Islet precursor cell (in vitro differentiated cells): ENCODE measurements at places on chromosomes 6 and 20.
A peak's percentile ranks its signal among the peaks of the same experiment; 100 is the strongest.

DNA sequence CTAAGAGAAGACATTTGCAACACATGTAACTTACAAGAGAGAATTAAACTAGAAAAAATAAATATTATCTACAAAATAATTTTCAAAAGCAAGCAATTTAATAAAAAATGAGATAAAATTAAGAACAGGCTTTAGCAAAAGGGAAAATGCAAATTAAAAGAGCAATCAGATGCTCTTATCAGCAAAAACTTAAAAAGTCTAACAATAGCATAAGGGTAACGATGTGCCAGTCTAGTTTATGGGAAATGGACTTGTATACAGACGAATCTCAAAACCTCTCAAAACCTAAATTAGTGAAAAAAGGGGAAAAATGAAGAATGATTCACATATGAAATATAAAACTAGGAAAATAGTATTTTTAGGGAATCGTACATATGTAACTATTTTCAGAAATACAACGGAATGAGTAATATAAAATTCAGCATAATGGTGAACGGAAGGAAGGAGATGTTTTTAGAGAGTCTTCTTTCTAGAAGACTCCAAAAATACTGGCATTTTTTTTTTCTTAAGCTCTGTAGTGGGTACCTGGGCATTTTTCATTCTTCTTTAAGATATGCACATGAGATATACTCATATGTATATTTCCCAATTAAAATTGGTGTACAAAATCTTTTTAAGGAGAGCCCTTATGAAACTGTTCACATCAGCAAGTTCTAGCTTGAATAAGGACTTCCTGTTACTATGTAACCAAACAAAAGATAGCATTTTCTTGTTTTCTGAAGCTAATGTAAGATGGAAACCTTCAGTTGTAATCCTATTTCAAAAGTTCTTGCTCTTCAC, 927 bp upstream of the MANEA start:
- no peak for DNase-seq

DNA sequence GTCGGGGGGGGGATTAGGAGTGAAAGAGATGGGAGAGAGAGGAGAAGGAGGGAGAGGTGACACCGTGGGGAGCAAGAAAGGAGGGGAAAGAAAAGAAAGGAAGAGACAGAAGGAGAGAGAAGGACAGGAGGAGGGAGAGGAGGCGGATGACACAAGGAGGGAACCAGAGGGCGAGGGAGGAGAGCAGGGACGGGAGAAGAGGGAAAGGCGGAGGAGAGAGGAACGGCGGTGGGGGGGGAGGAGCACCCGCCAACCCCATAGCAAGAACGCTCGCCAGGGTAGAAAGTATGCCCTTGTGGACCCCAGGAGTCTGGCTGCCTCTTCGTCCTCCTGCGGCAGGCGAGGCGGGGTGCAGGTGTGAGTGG, 4.5 kb upstream of the INSM1 start:
- DNase-seq: no peak

DNA sequence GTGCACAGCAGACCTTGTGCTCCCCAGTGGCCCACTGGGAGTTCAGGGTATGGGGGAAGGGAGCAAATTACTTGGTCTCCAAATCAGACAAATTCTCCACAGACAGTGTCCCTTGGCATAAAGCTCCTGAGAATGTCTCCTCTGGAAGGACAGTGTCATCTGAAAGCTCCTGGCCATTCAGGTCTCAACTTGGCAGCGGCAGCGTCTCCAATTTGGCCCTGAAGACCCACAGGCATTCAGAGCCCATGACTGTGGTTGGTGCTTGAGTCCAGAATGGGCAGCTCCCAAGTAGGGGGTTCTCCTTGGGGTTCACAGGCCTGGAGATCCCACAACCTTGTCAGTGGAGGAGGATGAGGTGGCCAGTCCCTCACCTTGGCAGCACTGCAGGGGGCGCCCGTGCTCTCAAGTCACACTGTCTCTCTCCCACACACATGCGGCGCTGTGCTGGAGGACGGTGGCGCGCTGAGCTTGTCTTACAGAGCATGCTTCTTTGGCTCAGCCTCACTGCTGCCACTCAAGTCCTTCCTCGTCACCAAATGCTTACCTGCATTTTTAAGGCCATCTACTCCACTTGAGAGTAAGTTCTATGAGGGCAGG, 20.7 kb downstream of the DYNLRB1 start:
- peak; percentile 73 for DNase-seq

GRCh38 chr6:99611148-99611547, 4.5 kb downstream of the PRDM13 start:
- no peak for DNase-seq

DNA sequence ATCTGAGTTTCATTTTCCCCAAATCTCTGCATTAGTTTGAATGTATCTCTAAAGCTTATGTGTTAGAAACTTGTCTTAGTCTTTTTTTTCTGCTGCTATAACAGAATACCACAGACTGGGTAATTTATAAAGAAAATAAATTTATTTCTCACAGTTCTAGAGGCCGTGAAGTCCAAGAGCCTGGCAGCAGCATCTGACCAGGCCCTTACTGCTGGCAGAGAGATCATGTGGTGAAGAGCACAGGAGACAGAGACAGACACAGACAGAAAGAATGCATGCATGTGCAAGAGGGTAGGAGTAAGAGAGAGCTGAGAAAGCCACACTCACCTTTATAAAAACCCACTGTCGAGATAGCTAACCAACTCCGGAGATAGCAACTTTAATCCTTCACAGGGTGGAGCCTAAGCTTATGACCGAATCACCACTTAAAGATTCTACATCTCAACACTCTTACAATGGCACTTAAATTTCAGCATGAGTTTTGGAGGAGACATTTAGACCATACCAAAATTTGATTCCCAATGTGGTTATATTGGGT, 412.7 kb upstream of the SOX4 start:
- DNase-seq: no peak

DNA sequence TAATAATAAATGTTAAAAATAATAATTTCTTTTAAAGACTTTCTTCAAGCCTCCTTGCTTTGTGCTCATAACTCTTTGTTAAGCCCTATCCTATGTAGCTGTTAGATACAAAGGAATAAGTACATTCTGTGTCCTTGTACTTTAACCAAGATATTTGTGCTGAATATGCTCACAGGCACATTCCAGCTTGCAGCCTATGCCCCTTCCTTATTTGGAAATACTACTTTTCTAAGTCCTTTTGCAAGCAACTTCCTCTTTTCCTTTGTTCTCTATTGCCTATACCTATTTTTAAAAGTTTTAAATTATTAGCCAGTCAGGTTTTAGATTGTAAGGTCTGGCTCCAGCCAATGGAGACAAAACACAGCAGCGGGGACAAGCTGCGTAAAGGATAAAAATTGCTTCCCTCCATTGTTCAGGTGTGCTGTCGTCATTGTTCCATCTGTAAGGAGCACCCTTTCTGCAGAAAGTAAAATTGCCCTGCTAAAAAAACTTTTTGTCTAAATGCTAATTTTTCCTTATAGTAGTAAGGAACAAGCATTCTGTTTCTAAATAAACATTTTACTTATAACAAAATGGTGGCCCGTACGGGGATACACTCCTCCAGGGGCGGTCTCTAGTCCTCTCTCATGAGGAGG, 80.2 kb downstream of the SYTL3 start:
- DNase-seq: no peak

- DNase-seq: no peak
Observed at GRCh38 chr20:45367126-45367525, 4.2 kb downstream of the SYS1 start.

DNA sequence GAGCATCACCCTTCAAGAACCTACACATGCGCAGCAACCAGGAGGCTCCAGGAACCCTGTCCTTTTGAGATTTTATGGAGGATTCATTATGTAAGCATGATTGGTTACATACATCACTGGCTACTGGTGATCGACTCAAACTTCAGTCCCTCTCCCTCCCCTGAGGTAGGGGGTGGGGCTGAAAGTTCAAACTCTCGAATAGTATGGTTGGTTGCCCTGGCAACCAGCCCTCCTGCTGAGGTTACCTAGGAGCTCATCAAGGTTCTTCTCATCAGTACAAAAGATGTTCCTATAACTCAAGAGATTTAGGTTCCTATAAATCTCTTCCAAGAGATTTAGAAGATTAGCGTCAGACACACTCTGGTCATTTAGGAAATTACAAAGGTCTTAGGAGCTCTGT, 21.9 kb upstream of the ZSCAN9 start:
- no peak for DNase-seq

GRCh38 chr20:4435225-4435624, 286.5 kb upstream of the PRND start:
- DNase-seq: no peak

GRCh38 chr6:168699631-168700295, 258.8 kb downstream of the SMOC2 start:
- no peak for DNase-seq

DNA sequence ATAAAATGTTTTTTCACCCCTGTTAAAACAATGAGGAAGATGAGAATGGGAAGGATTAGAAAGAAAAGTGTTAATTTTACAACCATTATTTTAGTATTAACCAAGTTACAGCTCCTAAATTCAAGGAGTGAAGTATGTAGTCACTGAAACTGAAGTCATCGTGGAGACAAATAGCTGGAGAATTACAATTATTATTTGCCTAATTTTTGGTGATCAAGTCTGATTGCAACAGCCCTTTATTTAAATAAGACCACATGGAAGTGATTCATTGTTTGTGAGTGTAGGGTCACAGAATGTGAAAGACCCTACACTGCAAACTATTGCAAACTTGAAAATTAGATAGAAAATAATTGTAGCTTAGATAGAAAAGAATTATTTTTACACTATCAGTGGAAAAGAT, 292.4 kb downstream of the CENPW start:
- no peak for DNase-seq

DNA sequence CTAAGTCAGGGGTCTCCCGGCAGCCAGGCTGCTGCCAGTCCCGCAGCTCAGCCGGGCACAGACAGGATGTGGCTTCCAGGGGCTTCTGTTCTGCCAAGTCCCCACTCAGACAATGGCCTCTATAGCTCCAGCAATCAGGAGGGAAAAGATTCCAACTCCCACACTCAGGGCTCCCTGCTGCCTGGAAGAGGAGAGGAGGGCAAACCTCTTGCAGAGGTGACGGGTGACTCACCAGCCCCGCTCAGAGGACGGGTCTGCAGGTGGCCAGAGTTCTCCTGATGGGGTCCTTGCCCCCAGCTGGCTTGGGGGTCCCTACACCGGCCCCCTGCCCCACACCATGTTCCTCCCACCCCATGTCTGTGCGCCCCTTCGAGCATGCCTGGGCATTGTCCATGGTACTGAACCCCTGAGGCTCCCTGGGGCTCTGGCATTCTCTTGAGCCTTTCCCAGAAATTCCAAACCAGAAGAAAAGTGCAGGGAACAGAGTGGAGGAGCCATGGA, 32.6 kb downstream of the NTSR1 start:
- no peak for DNase-seq

DNA sequence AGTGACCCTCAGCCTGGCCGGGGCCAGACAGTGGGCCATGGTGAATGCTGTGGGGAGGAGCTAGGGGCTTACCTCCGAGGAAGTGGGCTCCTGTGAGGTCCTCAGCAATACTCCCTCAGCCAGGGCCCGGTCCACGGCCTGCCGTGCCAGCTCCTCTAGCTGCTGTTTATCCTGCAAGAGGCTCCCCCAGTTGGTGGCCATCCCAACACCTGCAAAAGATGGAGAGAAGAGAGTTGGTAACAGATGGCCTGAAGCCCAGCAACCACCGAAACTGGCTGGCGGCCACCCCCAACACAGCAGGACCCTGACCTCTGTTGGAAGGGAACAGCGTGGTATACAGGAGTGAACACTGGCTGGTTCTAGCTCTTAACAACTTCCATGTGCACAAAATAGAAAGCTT, 4.0 kb downstream of the GSS start:
- DNase-seq: no peak
